ENCODE measurements at places on chromosomes 13 and 19.

DNA sequence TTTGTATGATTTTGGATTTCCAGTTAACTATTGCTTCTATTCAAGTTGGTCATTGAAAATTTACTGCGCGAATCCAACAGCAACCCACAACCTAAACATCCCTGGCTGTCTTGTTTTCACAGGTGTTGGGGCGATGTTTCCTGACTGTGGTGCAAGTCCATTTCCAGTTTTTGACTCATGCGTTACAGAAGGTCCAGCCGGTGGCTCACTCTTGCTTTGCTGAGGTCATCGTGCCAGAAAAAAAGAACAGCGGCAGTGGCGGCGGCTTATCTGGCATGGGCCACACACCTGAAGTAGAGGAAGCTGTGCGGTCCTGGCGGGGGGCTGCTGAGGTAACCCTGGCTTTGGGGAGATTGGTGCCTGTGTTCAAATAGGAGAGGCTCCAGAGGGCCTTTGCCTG is 45.2 kb upstream of the GPI start:
- no peak for DNase-seq

- DNase-seq, result peak; percentile 97
Observed at GRCh38 chr13:44921931-44922758, 67.1 kb downstream of the NUFIP1 start.

- DNase-seq, result no peak
Observed at GRCh38 chr13:43861863-43862262, 17.7 kb downstream of the CCDC122 start.

GRCh38 chr13:42984026-42984425 is 8.0 kb downstream of the EPSTI1 start:
- no peak for DNase-seq

DNA sequence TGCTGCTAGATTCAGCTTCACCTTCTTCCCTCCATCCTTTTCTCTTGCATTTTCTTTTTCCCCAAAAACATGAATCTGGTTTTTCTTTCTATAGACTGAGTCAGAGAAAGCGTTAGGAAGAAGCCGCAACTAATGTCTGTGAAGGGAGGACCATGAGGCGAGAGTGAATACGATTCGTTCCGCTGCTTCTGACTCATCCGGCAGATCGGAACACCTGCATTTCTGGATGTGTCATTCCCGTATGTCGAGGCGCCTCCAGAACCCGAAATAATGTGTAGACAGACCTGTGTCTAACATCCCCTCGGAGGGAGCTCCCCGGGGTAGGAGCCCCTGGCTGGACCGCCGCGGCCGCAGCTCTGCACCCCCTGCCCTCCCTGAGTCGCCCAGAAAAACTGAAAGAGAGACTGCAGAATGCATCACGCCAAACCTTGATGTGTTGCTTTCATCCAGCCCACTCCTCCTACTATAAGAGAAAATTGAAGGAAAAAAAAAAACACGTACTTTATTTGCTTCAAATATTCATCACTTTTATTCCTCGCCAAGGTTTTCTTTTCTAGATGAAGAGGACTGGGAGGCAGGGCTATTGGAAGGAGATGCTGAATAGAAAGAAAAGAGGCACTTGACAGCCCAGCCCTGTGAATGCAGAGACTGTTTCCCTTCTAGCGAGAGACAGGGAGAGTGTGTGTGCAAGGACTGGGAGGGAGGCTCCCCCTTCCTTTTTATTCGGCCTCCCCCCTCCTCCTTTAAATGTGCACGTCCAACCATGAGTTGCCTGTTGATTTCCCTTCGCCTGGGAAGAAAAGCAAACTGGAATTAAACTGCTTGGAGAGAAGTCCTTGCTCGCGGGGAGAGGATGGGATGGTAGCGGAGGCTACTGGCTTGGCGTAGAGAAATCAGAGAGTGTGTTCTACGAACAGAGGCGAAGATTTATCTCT is 616 bp upstream of the PCDH17 start:
- no peak for DNase-seq

- no peak for DNase-seq
Observed at GRCh38 chr13:39506559-39507390, 96.2 kb downstream of the LHFPL6 start.

DNA sequence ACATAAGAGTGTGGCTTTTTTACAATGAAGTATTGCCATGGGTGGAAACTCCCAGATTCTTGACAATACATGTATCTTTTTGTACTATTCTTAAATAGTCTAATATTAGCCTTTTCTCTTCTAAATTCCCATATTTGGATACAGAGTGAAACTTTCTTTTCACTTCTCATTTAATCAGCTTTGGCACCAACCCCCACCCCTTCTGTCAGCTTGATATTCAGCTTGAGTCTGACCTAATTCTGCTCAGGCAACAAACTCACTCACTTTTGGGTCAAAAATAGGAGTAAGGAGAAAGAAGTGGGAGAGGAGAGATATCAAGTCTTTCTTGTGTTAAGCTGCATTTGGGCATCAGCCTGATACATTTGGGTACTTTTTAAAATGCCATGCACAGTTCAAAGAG is 397.5 kb downstream of the COG6 start:
- no peak for DNase-seq

GRCh38 chr13:109883181-109884180 is 97.1 kb upstream of the IRS2 start:
- DNase-seq, result no peak

- no peak for DNase-seq
Observed at GRCh38 chr19:56765137-56765536, 75.4 kb downstream of the PEG3 start.

DNA sequence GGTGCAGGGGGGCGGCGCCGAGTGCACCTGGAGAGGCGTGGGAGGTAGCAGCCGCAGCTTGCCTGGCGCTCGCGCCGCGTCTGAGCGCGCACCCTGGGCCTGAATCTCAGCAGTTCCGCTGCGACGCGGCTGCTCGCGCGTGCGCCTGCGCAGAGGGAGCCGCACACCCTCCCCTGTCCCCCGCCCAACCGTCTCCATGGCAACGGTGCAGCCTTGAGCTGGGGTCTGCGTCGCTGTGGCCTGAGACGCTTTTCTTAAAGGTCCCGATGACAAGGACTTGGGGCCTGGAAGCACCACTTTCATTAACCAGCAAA is at the start of gene PNMA8B:
Gene PNMA8B (minus strand): TSS at position 82 of the 314 bp plus-strand sequence. CDS start 402 bp downstream, outside the sequence.
- peak; percentile 35 for DNase-seq

DNA sequence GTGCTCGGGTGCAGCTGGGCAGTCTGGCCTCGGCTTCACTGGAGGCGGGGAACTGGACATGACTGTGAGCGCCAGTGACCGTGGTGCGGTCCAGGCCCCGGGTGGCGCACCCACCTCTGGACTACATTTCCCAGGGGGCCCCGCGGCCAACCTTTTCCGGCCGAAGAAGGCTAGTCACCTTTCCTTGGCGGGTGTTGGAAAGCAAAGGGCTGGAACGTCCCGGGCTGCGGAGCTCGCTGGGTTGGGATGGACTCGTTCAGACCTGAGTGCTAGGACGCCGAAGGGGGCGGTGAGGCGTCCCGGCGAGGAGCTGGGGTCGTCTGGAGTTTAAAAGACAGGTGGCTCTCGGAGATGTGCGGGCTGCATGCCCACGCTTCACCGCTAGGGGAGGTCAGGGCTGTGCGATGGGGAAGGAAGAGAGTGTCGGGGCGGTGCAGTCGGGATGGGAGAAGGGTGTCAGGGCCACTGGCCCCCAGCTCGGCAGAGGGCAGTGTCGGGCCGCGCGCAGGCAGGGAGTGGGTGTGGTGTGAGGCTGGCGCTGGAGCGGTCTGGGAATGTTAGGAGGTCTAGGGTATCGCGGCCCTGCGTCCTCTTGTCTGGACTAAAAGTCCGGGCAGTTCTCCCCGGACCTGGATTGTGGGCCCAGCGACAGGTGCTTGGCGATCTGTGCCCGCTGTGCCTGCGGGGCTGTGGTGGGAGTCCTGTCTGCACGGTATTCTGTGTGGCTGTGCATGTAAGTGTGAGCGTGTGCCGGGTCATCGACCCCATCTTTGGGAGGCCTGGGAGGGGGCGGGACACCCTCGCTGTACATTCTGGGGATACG is 57.1 kb downstream of the ZNF568 start:
- DNase-seq, result peak; percentile 61

- peak; percentile 40 for DNase-seq
Observed at GRCh38 chr19:18776736-18777135, 14.4 kb downstream of the COMP start.

- DNase-seq, result no peak
Observed at GRCh38 chr13:110490009-110490770, 71.3 kb downstream of the RAB20 start.

DNA sequence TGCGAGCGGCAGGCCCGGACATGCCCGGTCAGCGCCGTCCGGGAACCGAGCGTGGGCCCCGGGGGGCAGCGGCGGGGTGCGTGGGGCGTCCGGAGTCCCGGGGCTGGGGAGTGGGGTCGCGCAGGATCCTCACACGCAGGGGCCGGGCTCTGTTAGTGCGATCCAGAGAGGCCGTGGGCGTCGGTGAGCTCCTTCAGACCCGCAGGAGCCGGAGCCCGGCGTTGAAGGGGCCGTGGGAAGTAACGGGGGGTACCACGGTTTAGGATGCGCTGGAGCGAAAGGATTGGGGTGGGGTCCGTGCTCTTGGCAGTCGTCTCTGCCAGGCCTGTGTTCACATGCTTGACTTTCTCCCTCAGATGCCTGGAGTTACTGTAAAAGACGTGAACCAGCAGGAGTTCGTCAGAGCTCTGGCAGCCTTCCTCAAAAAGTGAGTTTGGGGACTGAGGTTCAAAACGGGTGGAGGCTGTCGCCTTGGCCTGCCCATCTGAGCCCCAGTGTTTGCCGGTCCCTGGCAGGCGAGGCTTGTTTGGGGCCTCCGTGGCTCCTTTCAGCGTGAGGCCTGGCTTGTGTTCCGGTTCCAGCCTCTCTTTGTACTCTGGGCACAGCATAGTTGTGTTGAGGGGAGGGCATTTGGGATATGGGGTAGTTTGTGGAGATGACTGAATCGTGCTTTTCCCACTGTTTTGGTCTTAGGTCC is 512 bp downstream of the RPS19 start:
- DNase-seq, result peak; percentile 57

DNA sequence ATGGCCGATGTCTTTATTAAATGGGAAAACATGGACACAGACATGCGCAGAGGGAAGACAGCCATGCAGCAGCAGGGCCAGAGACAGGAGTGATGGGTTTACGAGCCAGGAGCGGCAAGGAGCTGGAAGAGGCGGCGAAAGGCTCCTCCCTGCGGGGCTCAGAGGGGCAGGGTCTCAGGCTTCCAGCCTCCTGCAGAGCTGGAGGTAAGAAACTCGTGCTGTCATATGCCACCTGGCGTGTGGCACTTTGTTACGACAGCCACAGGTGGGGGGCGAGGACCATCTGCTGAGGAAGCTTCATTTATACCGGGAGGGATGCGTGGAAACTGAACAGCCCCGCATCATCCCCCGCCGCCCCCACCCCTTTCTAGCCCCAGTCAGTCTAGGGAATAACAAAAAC is 52.0 kb upstream of the SPACA7 start:
- no peak for DNase-seq

DNA sequence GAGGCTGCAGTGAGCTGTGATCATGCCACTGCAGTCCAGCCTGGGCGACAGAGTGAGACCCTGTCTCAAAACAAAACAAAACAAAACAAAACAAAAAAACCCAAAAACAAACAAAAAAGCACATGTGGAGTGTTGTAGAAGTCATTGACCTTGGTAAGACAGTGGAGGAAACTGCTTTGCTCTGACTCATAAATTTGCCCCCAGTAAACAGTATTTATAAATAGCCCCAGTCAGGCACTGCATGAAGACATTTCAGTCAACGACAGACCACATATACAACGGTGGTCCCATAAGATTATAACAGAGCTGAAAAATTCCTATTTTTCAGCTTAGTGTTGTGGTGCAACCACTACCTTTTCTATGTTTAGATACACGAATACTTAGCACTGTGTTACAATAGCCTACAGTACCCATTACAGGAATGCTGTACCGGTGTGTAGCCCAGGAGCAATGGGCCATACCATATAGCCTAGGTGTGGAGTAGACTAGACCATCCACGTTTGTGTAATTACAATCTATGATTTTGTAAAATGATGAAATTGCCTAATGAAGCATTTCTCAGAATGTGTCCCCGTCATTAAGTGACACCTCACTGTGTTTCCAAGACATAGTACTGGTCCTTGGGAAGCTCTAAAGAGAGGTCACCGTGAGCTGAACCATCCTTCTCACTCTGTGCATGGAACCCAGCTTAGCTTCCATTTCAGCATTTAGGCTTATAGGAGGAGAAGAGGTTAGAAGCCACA is 1.1 kb downstream of the ARL11 start:
- DNase-seq, result no peak

- DNase-seq, result no peak
Observed at GRCh38 chr13:36674337-36675212, 755 bp downstream of the SERTM1 start.

DNA sequence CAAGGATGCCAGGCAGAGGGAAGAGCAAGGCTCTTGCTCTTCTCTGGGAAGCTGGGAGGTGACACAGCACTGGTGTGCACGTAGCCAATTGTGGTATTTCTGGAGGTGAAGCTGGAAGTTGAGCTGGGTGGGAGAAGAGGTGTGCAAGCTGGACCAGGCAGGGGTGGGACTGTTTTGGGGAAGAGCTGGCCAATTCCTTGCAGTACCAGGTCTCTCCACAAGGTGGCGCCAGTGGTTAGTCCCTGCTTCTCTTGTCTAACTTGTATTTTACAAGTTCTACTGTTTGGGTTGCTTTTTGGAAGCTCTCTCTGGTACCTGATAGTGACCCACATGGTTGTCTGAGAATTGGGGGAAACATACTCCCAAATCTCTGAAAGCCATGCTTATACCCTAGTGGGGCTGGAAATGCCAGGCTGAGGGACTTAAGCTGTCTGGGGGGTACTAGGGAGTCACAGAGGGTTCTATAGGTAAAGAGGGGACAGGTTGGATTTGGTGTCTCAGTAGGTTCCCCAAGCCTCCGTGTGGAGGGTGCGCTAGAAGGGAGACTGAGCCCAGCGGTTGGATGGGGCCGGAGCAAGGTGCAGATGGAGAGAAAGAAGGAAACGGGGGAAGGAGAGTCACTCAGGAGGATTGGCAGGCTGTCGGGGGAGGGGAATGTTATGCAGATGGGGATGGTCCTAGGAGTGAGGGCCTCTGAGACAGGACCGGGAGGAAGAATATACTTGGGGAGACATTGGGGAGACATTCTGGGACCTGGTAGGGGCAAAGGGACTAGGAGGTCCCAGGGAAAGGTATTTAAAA is 3.0 kb downstream of the HPN start:
- peak; percentile 66 for DNase-seq

- no peak for DNase-seq
Observed at GRCh38 chr13:76038920-76039716, 403.0 kb downstream of the LMO7 start.

- DNase-seq, result no peak
Observed at GRCh38 chr19:57263244-57263741, 17.0 kb upstream of the ZNF460 start.

- no peak for DNase-seq
Observed at GRCh38 chr13:105658431-105658830, 877.0 kb downstream of the EFNB2 start.

DNA sequence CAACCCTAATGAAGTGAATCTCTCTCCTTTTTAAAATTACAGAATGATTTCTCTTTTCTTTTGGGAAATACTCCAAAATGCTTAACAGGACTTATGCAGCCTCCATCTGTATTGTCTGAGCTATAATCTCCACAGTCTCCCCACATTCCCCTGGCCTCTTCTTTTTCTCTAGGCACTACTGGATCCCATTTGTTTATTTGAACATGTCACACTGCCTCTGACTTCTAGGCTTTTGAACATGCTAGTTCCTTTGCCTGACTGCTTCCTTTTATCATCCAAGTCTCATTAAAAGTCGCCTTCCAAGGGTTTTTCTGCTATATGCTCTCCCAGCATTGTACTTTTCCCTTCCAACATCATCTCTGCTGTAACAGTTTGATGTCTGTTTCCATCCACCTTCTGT is 548.7 kb downstream of the PCDH9 start:
- DNase-seq, result no peak

- no peak for DNase-seq
Observed at GRCh38 chr19:21110183-21110582, 28.2 kb downstream of the ZNF714 start.

GRCh38 chr19:7340959-7341837 is 7.5 kb upstream of the ARHGEF18 start:
- peak; percentile 82 for DNase-seq

GRCh38 chr19:35445826-35446593 is 2.0 kb upstream of the FFAR2 start:
- DNase-seq, result no peak
